ENCODE measurements at places on chromosomes 4 and X. TPM values are rescaled to one million over a fixed set of nuclear protein-coding genes. Genes with fewer than 3 reads are reported as not detected.
A peak's percentile ranks its signal among the peaks of the same experiment; 100 is the strongest.

GRCh38 chr4:187417721-187418120 is 577.9 kb upstream of the ZFP42 start:
- no peak for DNase-seq

DNA sequence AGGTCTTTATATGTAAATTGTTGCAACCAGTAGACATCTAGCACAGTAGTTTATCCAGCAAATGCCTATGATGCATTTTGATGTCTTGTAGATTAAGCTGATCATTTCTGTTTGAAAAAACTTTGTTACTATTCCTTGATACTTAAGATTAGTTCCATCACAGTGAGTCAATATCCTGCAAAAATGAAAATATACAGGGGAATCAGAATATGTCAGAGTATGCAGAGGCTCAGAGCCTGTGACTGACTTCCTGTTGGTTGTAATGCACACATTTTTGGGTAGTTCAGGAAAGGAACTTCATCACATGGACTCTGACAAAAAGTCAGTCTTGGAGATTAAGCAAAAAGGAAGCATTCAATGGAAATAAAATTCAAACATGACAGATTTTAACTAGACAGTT is 815.5 kb downstream of the FAT4 start:
- DNase-seq, result no peak

DNA sequence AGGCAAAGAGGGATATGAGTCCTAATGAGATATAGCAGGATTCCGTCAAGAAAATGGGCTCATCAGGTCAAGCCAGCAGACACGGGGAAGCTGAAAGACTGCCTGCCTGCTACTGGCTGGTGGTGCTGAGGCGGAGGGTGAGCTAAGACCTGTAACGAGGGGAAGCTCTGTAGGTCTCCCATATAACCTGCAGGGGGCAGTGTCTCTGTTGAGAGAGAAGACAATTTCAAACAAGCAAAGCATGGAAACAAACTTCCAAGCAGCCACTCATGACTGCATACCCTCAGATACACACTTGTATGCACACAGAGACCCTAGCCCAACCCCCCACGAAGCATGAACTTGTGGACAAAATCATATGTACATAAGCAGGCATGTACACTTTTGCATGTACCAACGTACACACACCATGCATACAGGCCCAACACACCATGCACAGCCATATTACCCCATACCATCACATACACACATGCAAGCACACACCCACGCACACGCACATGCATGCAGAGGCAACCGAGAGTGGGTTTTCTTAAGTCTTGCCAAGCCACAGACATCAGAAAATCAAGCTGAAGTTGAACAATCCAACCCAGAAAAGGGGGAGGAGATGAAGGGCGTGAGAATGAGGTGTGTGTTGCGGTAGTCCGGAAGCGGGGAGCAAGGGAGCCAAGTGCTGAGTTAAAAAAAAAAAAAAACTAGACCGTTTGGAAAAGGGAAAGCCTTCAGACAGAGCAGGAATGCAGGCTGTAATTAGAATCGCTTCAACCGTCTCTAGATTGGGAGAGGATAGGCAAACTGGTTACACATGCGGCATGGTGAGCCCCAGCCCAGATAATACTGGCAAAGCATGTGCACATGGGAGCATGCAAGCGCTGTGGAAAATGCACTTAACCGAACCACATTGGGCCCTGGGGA is 71.0 kb downstream of the PJA1 start:
- DNase-seq, result peak; percentile 24

DNA sequence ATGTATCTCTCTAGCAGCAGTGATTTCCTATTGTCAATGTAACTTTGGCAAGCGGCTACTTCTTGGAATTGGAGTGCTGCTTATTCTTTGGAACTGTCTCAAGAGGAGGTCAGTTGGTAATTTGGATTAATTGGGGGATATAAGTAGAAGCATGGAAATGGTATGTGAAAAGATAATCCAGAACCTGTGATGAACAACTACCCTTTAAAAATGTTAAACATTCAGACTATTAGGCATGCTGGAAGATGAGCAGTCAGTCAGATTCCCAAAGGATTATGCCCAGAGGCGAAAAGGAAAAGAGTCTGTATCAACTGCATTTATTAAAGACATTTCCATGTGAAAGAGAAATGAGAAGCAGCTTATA is 62.5 kb downstream of the SEC24D start:
- no peak for DNase-seq

The TSPYL2 gene
- 41.6 TPM for total RNA-seq

The GPR143 gene
- total RNA-seq, result not detected
